ENCODE measurements at places on chromosomes 13 and 19.

- DNase-seq, result peak; percentile 85
Measured at GRCh38 chr13:27826379-27827353, 34.4 kb downstream of the GSX1 start.

DNA sequence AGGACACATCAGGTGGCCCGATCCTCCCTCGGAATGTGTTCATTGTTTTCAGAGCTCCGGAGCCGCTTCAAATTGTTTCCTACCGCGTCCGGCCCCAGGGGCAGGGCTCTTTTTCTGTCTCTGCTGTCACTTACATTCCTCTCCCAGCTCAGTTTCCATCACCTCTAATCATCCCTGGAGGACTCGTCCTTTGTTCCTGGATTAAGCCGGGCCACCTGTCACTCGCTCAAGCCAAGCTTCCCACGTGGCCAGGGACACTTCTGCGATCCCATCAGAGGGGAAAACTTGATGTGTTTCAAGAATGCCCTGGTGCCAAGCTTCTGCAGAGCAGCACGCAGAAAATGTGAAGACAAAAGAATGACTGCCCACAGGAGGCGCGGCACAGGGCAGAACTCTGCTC, 13.5 kb downstream of the IL17D start:
- DNase-seq, result no peak

DNA sequence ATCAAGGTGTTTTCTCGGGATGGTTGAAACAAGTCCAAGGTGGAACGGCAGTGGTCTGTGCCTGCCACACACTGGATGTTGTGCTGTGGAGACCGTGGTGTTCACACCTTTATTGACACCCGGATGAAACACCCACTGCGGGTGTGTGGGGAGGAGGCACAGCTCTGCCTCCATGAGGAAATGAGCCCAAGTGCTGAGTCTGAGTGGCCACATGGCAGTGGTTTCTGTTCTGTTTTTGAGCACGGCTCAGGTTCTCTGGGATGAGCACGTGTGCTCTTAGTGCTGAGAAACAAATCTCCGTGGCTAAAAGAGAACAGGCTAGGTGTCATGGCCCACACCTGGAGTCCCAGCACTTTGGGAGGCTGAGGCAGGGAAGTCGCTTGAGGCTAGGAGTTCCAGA, 29.5 kb downstream of the UPF1 start:
- DNase-seq, result no peak

GRCh38 chr19:42816894-42817293, 51.4 kb upstream of the PSG8 start:
- no peak for DNase-seq

DNA sequence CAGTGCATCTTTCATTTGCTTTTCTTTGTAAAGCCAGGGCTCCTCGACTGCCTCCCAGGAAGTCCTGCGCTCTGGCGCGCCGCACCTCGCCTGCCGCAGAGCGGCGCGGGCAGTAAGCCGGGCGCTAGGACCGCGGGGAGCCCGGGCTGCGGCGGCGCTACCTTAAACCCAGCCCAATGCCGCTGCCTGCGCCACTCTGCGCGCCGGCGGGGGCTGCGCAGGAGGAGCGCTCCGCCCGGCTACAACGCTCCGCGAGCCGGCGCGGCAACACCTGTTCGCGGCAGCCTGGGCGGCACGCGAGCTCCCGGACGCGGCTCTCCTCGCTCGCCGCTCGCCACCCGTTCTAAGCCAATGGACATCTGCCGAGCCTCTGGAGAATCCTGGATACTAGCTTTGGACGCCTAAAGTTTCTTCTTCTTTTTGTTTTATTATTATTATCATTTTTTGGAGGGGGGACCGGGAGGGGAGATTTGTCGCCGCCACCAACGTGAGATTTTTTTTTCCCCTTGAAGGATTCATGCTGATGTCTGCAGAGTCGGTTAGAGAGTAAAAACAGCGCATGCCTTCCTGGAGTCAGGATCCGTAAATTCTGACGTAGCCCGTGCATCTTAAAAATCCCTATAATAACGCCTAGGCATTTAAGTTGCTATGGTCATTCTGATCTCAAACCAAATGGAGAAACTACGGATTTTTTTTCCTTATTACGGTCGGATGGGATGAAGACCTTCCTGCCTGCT, at the start of gene FGF9:
Gene FGF9, plus strand, starts transcription at position 191 of the 737 bp plus-strand sequence. CDS start 840 bp downstream, outside the sequence.
- DNase-seq, result peak; percentile 83

- DNase-seq, result no peak
Measured at GRCh38 chr19:55738302-55738701, at the start of gene NLRP9. Gene NLRP9 (minus strand): TSS chr19:55738402. CDS start chr19:55738374, 28 bp downstream.

DNA sequence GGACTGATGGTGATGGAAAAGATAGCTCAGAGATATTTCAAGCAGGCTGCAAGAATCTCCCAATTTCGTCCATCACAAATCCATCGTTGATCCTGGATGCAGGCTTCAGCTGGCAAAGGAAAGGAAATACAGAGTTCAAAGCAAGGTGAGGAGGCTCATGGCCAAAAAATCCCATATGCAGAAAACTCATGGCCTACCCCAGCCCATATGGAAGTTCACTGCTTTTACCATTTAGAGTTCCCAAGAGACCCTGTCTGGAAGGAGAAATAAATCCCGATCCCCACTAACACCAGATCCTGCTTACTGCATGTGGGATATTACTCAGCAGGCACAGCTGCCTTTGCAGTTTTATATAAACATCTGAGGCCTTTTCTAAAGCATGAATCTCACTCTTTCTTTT, 412.9 kb upstream of the SPRY2 start:
- peak; percentile 77 for DNase-seq

DNA sequence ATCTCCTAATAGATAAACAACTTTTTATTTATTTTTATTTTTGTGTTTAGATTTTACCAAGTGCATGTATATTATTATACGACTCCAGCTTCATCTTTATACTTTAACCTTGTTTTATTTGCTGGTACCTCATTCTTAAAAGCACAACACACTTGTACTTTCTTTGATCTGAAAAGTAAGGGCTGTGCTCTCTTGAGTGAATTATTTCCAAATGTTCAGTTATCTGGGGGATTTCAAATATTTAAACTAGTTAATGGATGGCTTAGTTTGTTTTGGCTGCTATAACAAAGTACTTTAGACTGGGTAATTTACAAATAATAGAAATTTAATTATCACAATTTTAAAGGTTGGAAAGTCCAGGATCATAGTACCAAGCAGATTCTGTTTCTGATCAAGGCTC, 1148.2 kb upstream of the PCDH9 start:
- no peak for DNase-seq

DNA sequence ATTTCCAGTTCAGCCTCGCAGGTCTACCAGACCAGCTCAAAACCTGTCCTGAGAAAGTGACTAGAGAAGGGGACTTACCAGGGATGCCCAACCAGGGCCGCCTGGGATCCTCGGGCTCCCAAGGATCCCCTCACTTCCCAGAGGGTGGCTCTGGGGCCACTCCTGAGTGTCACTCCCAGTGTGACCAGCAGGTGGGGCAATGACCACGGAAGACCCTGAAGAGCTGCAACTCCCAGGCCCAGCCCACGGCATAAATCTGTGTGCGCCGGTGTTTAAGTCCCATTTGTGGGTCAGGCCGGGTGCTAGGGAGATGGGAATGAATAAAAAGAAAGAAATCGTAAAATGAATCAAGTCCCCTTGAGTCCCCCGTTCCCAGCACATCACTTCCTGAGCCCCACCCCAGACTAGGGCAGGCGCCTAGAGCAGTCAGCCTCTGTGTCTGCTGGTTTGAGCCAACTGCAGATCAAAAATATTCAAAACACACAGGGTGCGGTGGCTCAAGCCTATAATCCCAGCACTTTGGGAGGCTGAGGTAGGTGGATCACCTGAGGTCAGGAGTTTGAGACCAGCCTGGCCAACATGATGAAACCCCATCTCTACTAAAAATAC, 10.7 kb downstream of the PTGIR start:
- peak; percentile 86 for DNase-seq

GRCh38 chr13:53042877-53043276, 14.3 kb downstream of the OLFM4 start:
- no peak for DNase-seq

DNA sequence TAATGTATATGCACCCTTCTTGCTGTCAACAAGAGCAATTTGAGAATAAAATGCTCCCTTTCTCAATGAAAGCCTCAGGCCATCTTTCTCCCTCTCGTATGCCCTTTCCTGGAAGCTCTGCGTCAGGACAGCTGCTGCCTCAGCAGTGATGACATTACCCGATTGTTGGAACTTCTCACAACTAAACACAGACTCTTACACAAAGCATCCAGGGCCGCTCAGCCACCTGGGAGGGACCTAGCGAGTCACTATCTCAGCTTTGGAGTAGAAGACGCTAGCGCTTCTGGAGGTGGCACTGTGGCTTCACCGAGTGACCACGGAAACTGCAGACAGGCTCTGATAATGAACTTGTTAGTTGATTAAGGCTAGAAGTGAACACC, 153.2 kb upstream of the SOX1 start:
- no peak for DNase-seq

DNA sequence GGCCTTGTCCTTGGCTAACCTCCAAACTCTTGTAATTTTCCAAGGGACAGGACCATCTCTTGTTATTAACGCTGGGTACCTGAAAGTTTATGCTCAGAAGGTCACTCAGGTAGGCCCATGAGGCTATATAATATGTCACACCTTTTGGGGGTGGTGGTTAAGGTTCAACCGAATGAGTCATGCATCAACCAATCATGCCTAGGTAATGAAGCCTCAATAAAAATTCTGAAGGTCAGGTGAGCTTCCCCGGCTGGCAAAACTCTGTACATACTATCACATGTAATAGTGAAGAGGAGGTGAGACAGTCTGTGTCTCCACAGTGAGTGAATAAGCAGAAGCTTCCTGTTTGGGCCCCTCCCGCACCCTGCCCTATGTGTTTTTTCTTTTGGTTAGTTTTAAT, 424.9 kb downstream of the PCDH17 start:
- no peak for DNase-seq

- no peak for DNase-seq
Measured at GRCh38 chr13:55062662-55063061, 2034.0 kb downstream of the OLFM4 start.

GRCh38 chr19:38788478-38789243, at the start of gene LGALS7B:
Gene LGALS7B (plus strand): TSS chr19:38789200. CDS start chr19:38789227, 27 bp downstream.
- no peak for DNase-seq

DNA sequence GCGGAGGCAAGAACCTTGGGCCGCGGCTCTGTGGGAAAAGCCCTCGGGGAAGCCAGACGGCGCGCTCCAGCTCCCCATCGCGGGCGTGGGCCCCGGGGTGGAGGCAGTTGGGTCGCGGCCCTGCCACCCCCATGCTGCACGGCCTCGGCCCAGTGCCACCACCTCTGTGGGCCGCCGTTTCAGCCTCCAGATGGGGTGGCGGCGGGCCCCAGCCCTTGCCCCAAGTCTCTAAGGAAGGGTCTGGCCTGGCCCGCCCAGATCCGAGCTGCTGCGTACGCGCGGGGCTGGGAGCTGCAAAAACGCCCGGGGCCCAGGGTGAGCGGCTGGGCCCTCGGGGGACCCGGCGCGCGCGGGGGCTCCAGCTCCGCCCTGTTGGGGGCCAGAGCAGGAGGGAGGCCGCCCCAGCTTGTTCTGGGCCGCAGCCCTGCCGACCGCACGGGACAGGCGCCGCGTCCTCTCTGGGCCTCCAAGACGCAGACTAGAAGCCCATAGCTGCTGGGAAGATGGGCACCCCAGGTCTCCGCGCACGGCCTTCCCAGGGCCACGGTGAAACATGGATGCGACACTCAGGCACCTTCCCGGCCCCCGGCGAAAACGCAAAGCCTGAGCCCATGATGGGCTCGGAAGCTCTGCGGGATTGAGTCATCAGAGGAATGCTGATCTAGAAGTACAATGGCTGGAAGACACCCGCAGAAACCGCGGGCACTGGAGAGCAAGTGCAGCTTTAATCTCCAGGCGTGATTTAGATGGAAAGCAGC, 110.1 kb downstream of the KCTD15 start:
- DNase-seq, result no peak

GRCh38 chr13:74730556-74731331, 596.5 kb upstream of the KLF12 start:
- DNase-seq, result no peak

DNA sequence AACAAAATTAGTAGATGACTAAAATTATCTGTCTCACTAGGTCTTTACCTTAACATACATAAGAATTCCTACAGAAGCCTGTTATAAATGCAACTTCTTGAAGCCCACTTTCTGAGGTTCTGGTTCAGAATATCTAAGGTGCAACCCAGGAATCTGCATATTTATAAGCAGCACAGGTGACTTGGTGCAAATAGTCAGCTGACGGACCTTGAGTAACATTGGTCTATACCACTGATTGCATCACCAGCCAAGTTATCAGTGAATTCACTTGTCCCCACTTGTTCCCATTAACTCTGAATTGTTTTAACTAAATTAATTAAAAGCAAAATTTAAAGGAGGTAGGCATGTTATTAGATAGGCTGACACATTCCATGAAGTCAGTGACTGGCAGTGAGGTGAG, 109.9 kb downstream of the FRY start:
- no peak for DNase-seq

GRCh38 chr19:29366757-29367156, 153.8 kb upstream of the UQCRFS1 start:
- no peak for DNase-seq

DNA sequence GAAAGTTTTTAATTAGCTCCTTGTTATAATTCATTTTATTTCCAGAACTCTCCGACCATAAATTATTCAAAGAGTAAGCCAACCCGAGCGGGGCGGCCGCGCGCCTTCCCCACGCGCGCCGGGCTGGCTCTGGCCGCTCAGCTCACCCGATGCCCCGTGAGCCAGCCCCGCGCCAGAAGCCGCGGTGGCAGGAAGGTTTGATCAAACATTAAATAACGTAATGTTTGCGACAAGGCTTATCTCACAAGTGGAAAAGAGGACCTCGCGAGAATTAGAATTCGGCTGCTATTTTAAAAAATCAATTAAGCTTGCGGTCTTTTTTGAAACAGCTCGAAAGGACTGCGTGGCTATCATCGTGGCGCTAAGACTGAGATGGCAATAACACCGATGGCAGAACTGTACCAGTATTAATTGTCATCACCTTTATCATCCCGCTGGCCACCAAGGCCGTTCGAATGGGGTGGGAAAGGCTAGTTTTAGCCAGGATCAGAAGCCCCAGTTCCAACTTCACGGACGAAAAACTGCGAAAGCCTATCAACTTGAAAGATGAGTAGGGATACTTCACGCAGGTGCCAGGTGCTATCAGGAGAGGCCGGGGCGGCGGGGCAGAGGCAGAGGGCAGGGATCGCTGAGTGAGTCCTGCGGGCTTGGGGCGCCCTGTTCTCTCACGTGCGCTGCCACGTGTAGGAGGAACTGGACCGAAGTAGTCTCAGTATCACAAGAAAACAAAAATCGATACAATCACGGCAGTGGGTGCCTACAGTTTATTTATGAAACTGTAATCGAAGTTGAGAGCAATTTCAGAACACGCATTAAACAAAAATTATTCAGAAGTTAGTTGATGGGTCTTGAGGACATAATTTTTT, 6.4 kb downstream of the POU4F1 start:
- no peak for DNase-seq

DNA sequence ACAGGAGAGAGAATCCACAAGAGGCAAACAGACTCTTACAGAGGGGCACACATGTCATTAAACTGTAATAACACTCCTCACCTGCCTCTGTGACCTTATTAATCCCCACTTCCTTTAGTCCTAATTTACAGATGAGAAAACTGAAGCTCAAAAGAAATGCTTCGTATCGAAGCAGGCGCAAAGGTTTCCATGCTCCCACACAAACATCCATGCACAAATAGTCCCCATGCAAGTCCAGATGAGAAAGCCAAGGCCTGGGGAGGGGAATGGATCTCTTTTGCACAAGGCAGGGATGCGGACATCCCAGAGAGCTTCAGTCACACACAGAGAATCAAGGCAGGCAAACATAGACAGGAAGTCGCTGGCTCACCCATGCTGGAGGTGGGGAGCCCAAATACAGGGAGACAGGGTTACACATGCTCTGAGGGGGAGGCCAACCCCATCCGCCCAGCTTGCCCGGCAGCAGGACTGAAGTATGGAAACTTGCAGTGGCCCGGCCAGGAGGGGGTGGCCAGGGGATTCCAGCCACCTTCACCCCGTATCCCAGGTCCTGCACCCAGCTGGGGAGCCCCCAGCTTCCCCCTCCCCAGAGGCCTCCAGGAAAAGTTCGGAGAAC, 468 bp downstream of the S1PR5 start:
- DNase-seq, result no peak

All from right hindlimb (tissue), 1 donor.